ENCODE measurements at places on chromosomes 1 and 21.
A peak's percentile ranks its signal among the peaks of the same experiment; 100 is the strongest.

DNA sequence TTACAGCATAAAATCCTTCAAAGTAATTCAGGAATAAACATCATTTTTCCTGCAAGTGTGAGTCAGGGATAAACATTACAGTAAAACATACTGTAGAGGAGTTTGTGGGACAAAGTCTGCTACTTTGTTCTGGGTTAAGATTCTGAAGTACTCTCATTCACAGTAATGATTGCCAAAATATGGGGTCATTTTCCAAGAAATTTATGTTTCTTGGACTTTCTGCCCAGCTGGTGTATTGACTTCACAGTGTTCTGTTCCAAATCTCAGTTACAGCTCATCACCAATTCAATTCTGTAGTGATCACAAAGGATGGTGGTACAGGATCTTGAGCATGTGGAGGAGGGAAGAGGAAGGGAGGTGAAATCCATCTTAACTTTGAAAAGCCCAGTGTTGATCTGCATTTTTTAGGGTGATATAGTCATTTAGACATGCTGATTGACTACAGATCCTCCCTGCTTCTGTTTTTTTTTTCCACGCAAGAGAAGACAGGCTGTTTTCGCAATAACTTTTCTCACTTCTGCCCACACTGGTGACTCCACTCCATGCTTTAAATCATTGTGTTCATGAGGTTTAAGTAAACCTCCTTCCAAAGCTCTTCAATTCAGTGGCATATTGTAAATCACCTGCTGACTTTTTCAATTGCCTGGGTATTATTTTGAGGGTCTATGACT lies 60.4 kb upstream of the C1orf53 start:
- no peak for DNase-seq

DNA sequence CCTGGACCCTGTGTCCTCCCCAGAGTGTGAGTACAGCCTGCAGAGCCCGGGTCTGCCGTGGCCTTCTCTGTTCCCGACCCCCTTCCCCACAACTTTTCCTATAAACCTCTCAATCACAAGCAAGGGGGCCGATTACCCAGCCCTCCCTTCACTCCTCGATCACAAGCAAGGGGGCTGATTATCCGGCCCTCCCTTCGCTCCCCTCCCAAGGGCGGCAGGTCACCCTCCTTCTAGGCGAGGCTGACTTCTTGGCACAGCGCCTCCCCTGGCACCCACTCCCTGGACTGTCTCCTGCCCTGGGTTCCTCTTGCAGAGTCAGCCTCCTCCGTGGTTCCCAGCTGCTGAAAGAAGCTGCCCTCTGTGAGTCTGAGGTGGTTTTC lies 12.3 kb upstream of the LDLRAP1 start:
- DNase-seq = no peak

DNA sequence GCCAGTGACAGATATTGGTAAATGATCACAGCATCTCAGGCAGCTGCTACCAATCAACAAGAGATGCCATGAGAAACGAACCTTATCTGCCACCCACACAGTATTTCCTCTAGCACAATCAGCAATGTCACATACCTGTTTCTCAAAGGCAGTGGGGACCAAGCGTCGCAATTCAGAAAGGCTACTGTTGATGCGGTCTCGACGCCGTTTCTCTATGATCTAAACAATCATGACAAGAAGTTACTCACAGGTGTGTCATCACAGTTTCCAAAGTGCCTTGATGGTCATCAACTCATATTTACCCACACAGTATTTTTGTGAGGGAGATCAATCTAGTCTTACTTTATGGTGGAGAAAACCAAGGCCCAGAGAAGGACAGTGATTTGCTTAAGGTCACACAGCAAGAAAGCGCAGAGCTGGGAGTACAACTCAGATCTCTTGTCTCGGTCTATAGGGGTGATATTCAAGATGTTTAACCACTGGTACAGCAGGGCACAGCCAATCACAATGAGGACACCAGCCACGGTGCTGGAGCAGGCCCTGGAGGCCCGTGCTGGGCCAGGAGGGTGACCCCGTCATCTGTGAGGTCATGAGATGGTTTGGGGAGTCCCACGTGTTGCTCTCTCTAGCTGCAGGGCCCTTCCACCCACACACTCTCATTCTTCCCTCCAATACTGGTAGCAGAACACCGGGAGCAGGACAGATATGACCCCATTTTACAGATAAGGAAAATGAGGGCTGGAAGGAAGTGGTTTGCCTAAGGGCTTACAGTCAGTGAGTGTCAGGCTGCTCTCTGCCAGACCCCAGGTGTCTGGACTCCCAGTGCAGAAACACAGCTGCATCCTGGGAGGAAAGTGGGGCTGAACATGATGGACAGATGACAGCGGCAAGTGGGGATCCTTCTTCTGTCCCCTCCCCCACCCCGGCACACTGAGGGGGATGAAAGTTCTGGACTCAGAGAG lies 7.8 kb downstream of the HEYL start:
- DNase-seq = peak; percentile 17

- DNase-seq = no peak
Measured at GRCh38 chr1:17409391-17409811, 30.1 kb downstream of the RCC2 start.

DNA sequence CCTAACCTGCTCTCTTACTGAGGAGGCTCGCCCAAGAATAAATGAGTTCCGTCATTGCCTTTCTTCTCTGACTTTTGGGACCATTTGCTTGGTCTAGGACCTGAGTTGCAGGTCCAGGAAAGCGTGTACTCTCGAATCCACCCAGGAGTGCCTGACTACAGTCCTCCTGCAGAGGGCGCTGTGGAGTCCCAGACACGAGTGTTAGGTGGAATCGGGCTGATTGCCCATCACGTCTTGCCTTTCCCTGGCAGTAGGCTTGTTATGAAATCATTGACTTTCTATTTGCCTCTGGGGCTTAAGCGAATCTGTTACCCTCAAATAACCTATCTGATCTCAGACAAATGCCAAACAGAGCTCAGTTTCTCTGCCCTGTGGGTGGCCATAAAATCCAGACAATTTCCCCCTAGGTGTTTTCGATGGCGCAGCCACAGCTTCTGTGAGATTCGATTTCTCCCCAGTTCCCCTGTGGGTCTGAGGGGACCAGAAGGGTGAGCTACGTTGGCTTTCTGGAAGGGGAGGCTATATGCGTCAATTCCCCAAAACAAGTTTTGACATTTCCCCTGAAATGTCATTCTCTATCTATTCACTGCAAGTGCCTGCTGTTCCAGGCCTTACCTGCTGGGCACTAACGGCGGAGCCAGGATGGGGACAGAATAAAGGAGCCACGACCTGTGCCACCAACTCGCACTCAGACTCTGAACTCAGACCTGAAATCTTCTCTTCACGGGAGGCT lies at the start of gene IL20:
IL20 (plus strand) TSS at position 685 of the 733 bp plus-strand sequence. CDS start 230 bp downstream, outside the sequence.
- DNase-seq = peak; percentile 78

DNA sequence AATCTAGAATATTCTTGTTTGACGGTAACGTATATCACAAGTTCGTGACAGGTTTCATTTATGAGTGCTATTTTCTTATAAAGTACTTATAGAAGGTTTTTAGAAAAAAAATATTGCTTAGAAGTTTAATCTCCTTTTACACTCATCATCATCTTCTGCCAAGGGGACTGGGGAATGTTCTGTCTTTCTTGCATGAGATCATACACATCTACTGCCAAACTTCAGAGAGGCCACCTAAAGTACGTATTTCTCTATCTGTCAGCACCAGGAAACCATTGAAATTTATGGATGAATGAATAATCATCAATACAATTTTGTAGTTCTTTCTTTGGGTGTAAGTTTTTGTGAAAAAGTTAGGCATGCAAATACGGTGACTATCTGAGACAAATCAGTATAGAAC lies 245.8 kb downstream of the SPATA17 start:
- no peak for DNase-seq

DNA sequence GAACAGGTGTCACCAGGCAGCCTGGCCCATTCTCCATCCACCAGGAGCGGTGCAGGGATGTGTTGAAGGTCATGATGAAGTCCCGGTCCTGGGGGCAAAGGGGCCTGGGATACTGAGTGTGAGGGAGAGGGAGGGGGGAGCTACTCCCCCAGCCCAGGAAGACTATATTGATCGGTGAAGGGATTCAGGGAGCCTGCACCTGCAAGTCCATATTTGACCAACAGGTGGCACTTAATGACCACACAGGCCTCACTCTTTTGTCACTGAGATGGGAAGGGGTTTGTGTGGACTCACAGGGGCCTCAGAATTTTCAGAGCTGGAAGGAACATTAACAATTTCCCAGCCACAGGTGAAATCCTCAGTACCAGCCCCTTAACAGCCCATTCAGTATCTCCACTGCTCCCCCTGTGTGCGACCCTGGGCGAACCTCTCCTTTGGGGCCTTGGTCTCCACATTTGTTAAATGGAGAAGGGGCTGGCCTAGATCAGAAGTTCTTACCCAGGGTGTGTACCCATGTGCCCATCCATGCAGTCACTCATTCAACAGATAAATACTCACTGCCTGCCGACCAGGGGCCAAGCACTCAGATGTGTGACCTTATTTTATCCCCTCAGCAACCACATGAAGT lies 55.6 kb downstream of the NKAIN1 start:
- peak; percentile 57 for DNase-seq

GRCh38 chr1:76210160-76210559 lies 135.6 kb downstream of the ST6GALNAC3 start:
- DNase-seq = no peak

GRCh38 chr1:103075316-103076000 lies 32.9 kb downstream of the COL11A1 start:
- no peak for DNase-seq

DNA sequence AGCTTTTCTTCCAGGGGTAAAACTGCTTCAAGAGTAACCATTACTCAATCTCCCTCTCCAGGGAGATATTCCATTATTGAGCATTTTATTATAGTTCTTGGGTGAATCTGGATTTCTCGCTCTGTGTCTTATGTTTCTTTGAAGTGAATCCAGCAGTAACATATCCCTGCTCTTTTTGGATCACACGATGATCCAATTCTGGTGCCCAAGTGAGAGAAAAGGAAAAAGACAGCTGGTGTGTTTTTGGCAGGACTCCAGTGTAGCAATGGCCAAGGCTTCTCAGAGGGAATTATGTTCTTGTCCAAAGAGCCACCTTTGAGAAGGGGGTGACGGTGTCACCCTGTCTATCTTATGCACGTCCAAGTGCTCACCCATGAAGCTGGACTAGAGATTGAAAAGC lies 140.3 kb upstream of the ERRFI1 start:
- no peak for DNase-seq

DNA sequence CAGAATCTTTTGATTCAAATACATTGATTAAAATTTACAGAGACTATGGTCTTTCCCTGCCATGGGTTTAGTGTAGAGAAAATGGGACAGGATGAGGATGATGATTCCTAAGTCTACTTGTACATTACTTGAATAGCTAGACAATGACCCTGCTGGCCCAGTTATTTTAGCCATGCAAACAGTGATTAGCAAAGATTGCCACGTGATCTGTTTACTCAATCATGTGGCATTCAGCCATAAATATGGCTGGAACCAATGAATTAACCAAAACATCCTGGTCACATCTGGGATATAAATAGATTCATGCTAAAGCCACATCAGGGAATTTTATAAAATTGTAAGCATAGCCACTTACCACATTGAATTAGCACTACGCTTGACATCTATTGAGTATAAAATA lies 167.3 kb downstream of the PBX1 start:
- DNase-seq = no peak

DNA sequence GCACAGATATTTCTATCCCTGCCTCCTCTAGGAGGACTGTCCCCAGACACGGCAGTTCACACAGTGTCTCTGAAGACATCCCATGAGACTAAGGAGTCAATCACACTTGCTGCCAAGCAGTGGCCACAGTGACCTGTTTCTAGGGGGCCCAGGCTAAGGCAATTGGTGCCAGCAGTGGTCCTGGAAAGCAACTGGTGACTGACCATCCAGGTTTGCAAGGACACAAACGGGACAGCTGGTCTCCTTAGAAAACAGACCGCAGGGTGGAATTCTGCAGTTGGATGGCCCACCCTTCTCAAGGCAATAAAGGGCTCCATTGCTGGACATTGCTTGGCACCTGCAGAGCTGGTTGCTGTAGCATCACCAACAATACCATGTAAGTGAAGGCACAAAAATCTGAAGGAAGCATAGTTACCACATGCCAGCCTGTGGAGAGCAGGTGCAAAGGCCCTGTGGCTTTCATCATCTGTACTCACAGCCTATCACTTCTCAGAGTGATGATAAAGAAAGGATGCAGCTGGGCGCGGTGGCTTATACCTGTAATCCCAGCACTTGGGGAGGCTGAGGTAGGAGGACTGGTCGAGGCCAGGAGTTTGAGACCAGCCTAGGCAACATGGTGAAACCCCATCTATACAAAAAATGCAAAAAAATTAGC lies 81.5 kb downstream of the STUM start:
- DNase-seq = no peak

GRCh38 chr21:34670962-34671348 lies 2.2 kb downstream of the CLIC6 start:
- no peak for DNase-seq

All from activated CD4-positive, alpha-beta T cell treated with anti-CD3 and anti-CD28 coated beads, Interleukin-10, Interleukin-2, amounts not matched to agents 100 ng/mL and 50 ng/mL, durations not matched to agents 16 hours and 8 hours (primary cell).